ENCODE measurements at places on chromosomes 12 and 14.
A peak's percentile ranks its signal among the peaks of the same experiment; 100 is the strongest.

GRCh38 chr14:35284506-35284905, 7.7 kb upstream of the PSMA6 start:
- no peak for DNase-seq

GRCh38 chr12:120199025-120199424, 1.9 kb downstream of the RPLP0 start:
- no peak for DNase-seq

GRCh38 chr12:65881348-65881961, 57.2 kb downstream of the HMGA2 start:
- DNase-seq = no peak

GRCh38 chr14:74347795-74348100, 523 bp upstream of the VRTN start:
- no peak for DNase-seq

GRCh38 chr12:40559865-40560264, 132.4 kb upstream of the CNTN1 start:
- no peak for DNase-seq

DNA sequence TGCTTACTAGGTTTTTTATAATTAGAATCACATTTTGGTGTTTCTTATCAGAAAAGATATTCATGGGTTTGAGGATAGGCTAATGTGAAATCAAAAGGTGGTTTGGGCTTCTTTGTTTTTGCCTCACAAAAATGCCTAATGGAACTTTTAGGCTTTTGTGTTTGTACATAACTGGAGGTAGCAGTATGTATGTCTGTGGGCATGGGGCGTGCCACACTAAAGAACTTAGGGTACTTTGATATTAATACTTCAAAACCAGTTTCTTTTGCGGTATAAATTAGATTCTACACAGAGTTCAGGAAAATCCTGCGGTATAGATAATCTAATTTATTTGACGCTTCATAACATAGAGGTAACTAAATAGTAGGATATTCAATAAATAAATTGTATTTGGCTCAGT, 1.9 kb downstream of the ETV6 start:
- DNase-seq = no peak

- DNase-seq = no peak
These were observed 5.0 kb downstream of the IGF1 start for GRCh38 chr12:102475355-102475754.

GRCh38 chr14:51951656-51952055, 37.7 kb upstream of the RTRAF start:
- DNase-seq = no peak

GRCh38 chr12:12333407-12334366, 16.4 kb downstream of the MANSC1 start:
- no peak for DNase-seq

DNA sequence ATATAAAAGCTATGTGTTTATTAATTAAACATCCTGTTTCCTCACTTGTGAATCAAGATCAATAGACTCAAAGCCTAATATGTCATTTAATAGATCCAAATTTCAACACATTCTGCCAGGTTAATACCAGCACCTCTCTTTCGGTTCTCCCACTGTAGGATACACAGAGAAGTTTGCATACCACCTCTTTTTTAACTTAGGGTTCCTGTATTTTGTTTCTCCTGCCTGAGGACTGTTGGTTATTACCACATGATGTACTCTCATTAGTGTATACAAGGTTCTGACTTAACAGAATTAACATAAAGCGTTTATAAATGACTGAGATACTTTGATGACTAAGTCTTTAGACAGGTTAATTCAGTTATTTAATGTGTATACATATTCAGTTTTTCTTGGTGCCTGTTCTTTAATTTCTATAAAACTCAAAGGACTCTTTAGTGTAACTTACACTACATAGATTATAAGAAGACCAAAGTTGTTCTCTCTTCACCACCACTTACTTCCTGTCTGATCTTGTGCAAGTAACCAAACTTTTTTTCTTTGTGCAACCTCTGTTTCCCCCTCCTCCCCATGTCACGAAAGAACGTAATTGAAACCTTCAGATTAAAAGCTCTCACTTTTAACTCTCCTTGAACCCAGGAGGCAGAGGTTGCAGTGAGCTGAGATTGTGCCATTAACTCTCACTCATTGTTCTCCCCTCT, 89.8 kb upstream of the DNM1L start:
- DNase-seq = no peak

DNA sequence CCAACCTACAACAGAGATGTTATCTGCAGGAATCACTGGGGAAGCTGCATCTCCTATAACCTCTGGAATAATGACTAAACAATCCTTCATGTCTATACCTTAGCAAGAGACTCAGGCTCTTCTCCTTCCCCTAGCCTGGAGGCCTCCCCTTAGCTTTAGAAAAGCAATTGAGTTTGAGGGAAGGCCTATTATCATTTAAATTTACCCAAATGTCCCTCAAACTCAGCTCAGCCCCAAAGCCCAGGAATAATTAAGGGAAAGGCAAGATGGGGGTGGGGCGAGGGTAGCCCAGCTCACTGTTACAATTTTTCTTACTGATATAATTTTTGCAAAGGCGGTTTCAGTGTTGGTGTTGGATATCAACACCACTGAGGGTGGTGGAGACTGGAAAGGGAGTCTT, 151.4 kb upstream of the EEA1 start:
- DNase-seq = no peak

GRCh38 chr12:33000016-33000415, 103.4 kb upstream of the PKP2 start:
- DNase-seq = no peak

- no peak for DNase-seq
These were observed 55.6 kb upstream of the PTPRB start for GRCh38 chr12:70692681-70693288.

GRCh38 chr12:5371631-5372030, 60.3 kb upstream of the NTF3 start:
- DNase-seq = no peak

- no peak for DNase-seq
These were observed 545 bp downstream of the PPFIA2 start for GRCh38 chr12:81758421-81759189.

DNA sequence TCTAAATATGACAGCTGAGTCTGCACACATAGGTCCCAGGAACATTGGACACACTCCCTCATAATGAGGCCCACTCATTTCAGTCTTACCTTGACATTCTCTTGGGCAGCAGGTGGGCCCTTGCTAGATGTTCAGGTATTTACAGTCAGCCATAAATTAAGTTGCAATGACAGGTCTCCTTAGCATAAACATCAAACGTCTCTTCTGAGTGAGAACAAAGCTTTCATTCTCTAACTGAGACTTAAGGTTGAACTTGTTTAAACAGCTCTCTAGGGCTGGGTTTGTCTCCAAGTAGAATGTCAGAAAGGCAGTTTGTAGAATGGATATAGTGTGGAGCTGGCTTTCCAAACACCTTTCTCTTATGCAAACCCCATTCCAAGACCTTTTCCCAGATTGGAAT, 10.3 kb downstream of the ACVR1B start:
- no peak for DNase-seq

DNA sequence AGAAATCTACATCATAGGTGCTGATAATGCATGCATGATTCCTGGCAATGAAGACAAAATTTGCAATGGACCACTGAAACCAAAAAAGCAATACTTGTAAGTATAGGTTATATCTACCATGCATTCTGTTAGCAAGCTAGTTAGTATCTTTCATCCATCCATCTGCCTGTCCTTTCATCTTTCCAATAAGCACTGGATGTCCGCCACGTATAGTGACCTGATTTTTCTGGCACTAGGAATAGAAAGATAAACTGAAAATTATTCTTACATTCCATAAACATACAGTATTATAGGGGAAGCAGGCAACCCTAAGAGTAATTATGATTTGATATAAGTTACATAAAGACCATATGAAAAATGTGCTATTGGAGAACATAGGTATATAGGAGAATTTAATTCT, 87.2 kb upstream of the MYF6 start:
- DNase-seq = no peak

DNA sequence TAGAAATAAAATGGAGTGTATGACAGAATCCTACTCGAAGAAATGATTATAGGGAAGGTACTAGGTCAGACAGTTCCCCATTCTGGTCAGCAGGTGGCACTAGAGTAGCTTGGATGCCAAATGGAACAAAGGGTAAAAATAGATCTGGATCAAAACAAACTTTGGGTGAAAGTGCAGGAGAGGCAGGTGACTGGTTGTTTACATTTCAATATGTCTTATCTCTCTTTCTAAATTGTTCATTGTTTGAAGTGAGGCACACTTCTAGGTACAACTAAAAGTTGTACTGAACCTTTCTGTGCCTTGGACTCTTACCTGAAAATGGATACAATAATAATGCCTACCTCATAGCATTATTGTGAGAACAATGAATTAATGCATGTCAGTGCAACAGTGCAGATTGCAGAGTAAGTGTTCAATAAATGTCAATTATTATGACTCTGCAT, 62.0 kb upstream of the OSBPL8 start:
- peak; percentile 21 for DNase-seq

DNA sequence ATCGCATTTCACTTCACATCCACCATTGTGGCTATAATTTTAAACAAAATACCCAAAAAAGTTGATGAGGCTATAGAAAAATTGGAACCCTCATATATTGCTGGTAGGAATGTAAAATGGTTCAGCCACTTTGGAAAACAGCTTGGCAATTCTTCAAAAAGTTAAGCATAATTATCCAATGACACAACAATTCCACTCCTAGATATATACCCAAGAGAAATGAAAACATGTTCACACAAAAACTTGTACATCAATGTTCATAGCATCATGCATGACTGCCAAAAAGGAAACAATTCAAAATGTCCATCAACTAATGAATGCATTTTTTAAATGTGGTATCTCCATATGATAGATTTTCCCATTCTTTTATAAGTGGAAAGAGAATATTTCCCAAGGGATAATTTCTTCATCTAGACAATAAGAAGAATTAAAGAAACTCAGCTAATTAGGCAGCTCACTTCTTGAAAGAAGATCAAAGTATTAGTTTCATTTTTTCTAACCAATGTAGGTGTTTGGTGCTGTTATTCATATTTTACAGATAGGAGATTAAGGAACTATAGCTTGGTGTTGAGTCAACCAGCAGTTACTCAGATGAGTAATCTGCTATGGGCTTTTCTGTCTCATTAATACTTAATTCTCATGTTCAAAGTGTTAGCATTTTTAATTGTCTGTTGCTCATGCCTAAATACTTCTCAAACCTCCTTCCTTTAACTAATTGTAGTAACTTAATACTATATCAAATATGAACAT, 32.8 kb downstream of the YEATS4 start:
- no peak for DNase-seq

DNA sequence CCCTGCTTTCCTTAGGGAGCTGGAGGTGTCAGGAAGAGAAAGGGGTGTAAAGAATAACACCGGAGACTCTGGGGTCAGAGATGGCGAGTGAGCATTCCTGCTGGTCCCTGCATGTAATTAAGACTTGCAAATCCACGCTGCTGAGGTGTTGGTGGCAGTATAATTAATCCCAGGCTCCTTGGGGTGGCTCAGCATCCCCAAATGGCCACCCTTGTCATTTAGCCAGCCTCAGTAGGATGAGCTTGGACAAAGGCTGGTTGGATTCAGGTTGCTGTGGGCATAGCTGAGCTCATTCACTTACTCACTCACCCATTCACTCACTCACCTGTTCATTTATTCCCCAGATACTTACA, 174.4 kb upstream of the RPH3A start:
- no peak for DNase-seq

GRCh38 chr12:30923057-30923456, 3.5 kb upstream of the TSPAN11 start:
- no peak for DNase-seq

- no peak for DNase-seq
These were observed 8.9 kb downstream of the ASCL1 start for GRCh38 chr12:102966200-102966863.

DNA sequence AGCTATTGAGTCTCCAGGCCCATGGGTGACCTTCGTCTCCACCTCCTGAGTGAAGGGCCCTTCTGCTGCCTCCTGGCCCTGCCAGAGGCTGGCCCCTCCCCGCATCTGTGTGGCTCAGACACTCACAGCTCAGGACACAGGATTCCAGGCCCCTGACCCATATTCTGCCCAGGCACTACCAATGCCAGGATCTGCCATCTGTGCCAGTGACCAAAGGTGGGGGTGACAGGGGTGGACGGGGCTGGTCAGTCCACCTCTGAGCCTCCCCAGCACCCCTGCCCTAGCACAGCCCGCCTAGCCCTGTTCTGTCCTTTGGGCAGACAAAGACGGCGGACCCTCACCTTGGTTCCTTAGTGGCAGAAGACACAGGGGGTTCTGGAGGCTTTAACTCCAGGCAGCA, 2.8 kb downstream of the ASB2 start:
- no peak for DNase-seq

GRCh38 chr14:105193916-105194782, 13.0 kb upstream of the NUDT14 start:
- no peak for DNase-seq

DNA sequence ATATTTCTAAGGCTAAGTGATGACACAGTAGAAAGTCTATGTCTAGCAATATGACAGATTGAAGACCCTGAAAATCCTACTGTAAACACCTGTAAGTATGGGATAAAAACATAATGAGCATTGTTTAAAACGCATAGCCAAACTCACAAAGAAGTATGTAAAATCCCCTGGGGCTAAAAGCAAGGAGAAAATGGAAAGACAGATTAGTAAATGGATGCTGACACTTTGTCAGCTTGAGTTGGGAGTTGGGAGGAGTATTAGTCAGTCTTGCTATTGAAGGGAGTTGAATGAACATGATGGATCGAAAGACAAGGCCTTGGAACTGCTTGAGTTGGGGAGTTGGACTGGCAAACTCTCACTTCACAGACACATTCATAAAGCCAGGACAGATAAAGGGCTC, 79.0 kb upstream of the PRKD1 start:
- no peak for DNase-seq

DNA sequence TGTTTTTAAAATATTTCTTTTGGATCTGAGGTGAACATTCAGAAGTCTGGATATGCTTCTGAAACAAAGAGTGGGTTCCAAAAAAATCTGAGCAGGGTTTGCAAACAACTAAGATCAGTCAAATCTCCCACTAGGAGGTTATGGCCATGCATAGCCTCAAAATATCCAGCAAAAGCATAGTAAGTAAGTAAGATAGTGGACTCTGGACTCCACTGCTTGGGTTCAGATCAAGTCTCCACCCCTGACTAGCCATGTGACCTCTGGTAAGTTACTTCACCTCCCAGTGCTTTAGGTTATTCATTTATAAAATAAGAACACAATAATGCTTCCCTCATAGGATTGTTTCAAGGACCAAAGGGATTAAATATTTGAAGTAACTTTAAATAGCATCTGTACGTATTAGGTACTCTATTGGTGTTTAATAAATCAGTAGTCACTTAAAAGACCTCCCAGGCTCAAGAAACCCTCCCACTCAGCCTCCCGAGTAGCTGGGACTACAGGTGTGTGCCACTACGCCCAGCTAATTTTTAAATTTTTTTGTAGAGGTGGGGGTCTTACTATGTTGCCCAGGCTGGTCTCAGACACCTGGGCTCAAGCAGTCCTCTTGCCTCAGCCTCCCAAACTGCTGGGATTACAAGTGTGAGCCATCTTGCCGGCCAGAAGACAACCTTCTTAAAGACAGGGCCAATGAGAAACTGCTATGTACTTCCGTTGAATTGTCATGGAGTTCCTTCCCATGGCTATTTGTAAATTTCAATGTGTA, 95.7 kb upstream of the SOX5 start:
- DNase-seq = no peak
